ENCODE measurements at places on chromosomes 5 and 9. TPM values are rescaled to one million over a fixed set of nuclear protein-coding genes. Genes with fewer than 3 reads are reported as not detected.
A peak's percentile ranks its signal among the peaks of the same experiment; 100 is the strongest.

Gene ZBTB34
- 13.2 TPM for total RNA-seq

Gene TMED7
- 40.3 TPM for total RNA-seq

DNA sequence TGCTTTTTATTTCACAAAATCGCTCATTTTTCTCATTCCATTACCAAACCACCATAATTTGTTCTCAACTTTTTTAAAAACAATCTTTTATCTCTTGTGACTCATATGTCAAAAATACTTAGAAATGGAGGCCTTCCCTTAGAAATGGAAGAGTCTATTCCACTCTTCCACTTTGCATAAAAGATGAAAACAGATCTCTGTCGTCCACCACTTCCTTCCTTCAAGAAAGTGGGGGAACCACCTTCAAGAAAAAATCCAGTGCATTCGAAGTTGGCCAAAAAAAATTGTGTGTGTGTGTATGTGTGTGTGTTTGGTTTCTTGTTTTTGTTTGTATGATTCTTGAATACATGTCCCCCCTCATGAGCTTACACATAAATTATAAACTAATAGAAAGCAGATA is 628.8 kb upstream of the DMAC1 start:
- no peak for DNase-seq

Gene ESM1
- not detected for total RNA-seq

DNA sequence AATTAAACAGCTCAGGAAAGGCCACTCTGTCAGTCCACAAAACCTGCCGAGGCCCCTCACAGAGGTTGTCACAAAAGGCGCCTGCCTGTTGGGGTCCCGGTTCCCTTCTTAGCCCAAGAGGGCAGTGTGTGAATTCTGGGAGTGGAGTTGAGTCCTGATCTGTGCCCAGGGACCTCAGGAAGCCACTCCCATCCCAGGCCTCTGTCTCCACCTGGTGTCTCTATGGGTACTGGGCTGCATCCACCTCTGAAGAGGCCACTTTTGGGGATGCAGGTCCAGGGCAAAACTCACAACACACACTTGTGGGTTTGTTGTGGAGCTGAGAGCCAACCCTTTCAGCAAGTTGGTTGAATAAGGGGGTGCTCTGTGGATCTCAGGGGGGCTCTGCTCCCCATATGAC is 74.3 kb upstream of the STXBP1 start:
- no peak for DNase-seq

Gene SPINK7
- not detected for total RNA-seq

GRCh38 chr9:137318602-137319001 is 16.5 kb upstream of the NRARP start:
- peak; percentile 7 for DNase-seq

Gene BSPRY
- 0.59 TPM for total RNA-seq

- no peak for DNase-seq
These were observed 298.8 kb downstream of the NSG2 start for GRCh38 chr5:174344335-174344734.

DNA sequence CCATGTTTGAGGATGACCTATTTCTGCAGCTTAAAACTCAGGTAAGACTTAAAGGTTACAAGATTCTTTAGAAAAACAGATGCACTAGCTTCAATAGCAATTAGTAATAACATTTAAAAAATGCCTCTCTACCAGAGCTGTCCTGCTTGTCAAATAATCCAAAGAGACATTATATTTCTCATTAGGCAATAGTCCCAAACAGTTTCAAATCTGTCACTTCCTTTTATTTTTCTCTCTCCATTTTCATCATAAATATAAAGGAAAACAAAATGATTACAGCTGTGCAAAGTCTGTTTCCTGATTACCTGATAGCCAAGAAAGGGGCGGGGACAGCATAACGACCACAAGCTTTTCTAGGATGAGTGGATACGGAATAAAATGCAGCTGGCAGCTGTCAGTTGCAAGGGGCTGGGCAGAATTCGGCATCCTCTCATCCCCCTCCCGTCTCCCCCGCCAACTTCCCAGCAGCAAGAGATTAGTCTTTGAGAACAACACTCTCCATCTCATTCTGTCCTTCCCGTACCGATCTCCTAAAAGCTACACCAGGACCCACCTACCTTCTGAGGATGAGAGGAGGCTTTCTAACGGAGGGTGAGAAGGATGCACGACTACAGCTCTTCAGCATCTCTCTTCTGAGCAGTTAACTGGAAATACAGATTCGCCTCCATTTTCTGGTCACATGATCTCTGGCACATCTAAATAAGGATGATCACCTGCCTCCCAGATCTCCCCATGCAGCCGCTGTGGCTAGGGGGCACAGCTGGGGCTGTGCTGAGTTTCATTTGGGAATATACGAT is 72.5 kb upstream of the PCA3 start:
- no peak for DNase-seq

DNA sequence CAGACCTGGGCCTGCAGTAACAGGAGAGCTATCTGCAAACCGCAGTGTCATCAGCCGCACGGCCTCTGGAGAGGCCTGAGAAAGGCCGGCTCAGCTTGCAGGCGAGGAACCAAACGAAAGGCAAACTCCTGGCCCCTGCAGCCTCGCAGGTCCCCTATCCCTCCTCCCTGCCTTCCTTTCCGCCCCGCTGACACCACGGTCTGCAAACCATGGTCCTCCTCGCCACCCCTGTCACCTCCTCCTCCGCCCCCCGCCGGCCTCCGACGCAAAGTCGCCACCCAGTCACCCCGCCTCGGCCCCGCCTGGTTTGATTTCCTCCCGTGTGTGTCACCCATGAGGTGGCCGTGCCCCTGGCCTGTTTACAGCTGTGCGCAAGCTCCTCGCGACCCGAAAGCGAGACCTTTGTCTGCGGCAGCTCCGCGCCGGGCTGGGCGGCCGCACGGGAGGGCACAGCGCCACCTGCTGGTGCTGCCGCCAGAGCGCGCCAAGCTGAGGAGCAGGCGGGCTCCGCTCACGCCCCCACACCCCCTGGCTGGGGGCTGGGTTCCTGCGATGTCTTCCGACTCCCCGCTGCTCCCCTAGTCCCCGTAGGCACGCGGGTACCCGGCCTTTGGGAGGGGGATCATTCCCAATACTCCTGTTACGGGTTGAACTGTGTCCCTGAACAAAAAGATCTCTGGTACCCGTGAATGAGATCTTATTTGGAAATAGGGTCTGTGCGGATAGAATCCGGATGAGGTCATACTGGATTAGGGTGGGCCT is 19.4 kb downstream of the GBGT1 start:
- peak; percentile 94 for DNase-seq

Gene ST8SIA4
- 42.6 TPM for total RNA-seq

Gene PSMB7
- 69.7 TPM for total RNA-seq

Gene C5orf58
- not detected for total RNA-seq

Gene TRIM36
- total RNA-seq: 0.39 TPM

GRCh38 chr5:172365948-172366608 is 82.5 kb upstream of the UBTD2 start:
- DNase-seq: no peak

- no peak for DNase-seq
These were observed 1771.7 kb upstream of the CDH9 start for GRCh38 chr5:28809811-28810750.

GRCh38 chr5:170307575-170308465 is 10.2 kb upstream of the LCP2 start:
- peak; percentile 10 for DNase-seq

DNA sequence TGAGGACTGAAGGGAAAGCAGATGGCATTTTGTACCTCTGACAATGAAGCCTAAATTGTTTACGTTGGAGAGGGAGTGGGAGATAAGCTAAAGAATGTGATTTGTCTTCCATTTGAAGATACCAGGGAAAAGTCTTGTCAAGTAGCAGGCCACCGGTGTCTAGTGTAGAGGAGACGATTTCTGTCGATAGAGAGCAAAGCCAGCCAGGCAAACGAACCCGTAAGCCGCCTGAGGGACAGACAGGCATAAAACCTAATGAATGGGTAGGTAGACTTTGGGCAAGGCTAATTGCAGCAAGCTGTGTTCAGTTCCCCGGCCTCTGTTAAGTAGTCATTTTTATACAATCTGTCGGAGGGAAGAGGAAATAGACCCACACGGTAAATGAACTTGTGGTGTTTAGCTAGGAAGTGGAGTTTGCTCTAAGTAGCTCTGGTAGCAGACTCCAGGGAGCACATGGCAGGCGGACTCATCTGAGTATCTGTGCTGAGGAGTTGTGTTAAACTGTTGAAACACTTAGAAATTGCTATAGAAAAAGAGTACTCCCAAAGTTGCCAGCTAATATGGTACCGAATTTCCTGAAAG is 28.8 kb downstream of the SMARCA2 start:
- peak; percentile 48 for DNase-seq

- no peak for DNase-seq
These were observed 175.2 kb upstream of the DAP start for GRCh38 chr5:10936081-10936855.

GRCh38 chr9:101727612-101728524 is 10.6 kb downstream of the GRIN3A start:
- peak; percentile 6 for DNase-seq

GRCh38 chr5:101534491-101535110 is 631.5 kb upstream of the ST8SIA4 start:
- no peak for DNase-seq

GRCh38 chr5:124180875-124181461 is 565.5 kb downstream of the ZNF608 start:
- DNase-seq: no peak

- DNase-seq: no peak
These were observed 9.2 kb upstream of the CXXC5 start for GRCh38 chr5:139638736-139639618.

GRCh38 chr9:20271096-20271495 is 351.2 kb downstream of the MLLT3 start:
- DNase-seq: no peak

Gene RAB3C
- 0.20 TPM for total RNA-seq

GRCh38 chr9:5430912-5431311 is 6.8 kb downstream of the PLGRKT start:
- DNase-seq: no peak

Gene CAMK4
- 5.2 TPM for total RNA-seq

Gene TNC
- not detected for total RNA-seq

Gene UQCRQ
- total RNA-seq: 90.0 TPM

GRCh38 chr5:61401726-61402125 is 69.7 kb downstream of the ZSWIM6 start:
- no peak for DNase-seq

DNA sequence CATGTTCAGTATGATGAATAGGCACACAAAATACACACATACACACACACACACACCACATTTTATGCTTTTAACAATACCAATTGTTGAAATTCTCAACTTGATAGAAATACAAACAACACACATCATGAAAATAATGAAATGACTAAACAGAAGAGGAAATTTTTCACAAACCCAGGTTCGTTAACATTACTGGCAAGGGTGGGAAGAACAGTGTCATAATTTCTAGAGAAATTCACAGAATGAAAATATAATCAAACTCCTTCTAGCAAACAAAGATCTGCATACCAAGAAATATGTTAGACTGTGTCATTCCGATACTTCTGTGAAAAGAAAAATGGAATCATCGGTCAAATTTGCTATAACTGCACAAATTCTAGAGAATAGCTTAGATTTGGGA is 41.9 kb downstream of the ST8SIA4 start:
- no peak for DNase-seq

Gene BRD9
- total RNA-seq: 74.9 TPM

DNA sequence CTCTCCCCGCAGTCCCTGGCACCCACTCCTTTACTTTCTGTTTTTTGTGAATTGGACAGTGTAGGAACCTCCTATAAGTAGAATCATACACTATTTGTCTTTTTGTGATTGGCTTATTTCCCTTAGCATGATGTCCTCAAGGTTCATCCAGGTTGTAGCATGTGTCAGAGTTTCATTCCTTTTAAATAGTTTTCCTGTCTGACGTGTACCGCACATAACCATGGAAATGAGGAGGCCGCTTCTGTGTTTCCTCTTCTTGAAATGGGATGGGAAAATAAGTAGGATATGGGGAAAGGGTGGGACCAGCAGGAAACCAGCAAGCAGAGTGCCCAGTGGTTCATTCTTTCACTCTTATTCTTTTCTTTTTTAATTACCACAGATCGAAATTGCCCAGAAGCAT is 72.6 kb upstream of the ENTREP1 start:
- no peak for DNase-seq

DNA sequence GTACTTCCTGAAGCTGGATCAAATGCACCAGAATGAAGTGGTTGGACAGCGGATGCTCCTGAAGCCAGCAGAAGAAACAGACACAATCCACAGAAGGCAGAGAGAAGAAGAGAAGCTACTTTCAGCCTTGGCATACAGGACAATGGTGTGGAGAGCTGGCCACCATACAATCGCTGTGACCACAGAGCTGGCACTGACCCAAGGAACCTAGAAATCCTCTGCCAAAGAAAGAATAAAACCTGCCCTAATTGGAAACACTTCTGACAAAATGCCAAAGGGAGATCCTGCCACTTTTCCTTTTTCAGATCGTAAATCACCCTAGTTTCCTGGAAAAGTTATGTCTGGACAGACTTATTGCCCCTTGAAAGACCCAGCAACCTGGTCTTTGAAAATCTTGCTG is 77.8 kb downstream of the BAAT start:
- DNase-seq: no peak

- DNase-seq: no peak
These were observed 187.3 kb downstream of the TENT4A start for GRCh38 chr5:6900247-6901227.

Gene EIF4EBP3
- 8.8 TPM for total RNA-seq

DNA sequence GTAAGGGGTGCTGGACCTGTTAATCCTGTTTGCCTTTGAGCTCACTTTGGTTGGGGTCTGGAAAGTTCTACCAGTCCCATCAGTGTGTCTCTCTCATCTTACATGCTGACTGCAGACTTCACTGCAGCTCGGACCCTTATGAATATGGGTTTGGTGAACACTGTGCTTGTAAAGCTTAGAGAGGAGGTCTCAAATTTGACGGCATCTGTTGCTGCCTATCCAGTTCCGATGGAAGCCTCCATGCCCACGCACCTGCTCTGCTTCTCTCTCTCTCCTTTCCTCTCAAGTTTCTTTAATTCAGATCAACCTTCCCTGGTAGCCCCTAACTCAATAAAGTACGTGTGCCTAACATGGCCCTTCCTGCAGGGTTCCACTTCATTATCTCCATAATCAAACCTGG is 217.9 kb downstream of the HSPA4 start:
- DNase-seq: no peak

Gene PRUNE2
- 0.12 TPM for total RNA-seq

Gene CCL27
- total RNA-seq: not detected

DNA sequence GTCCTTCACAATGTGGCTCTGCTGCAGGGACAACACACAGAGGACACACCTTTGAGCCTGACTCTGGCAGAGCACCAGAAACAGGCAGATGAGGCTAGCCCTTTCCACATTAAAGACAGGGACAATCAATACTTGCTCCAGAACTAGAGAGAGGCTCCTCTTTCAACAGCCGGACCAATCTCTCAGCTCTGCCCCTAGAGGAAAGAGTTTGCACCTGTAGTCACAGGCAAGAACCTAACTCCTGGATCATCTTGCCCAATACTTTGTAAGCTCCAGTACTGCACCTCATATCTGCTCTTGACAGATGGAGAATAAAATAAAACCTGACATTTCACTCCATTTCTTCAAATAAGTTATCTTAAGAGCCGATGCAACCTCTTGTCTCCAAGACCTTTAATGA is 52.1 kb downstream of the EPB41L4A start:
- no peak for DNase-seq

- no peak for DNase-seq
These were observed 182.5 kb upstream of the PIK3R1 start for GRCh38 chr5:68033029-68033428.

Gene GALNT12
- total RNA-seq: 4.4 TPM

Gene LRRTM2
- not detected for total RNA-seq
